ENCODE measurements at places on chromosomes 7 and 10. TPM values are rescaled to one million over a fixed set of nuclear protein-coding genes. Genes with fewer than 3 reads are reported as not detected.

The SPDYE8 gene
- total RNA-seq, result not detected

The TRIM50 gene
- not detected for total RNA-seq

The DOCK4 gene
- 10.8 TPM for total RNA-seq

The CREM gene
- total RNA-seq, result 13.7 TPM

The CRTAC1 gene
- total RNA-seq, result 0.23 TPM

The SYNPO2L gene
- total RNA-seq, result not detected

The NXPH1 gene
- not detected for total RNA-seq

The TMEM270 gene
- total RNA-seq, result 0.72 TPM

The SLC26A5 gene
- not detected for total RNA-seq

The SPDYE1 gene
- not detected for total RNA-seq

The RAB19 gene
- total RNA-seq, result 0.92 TPM
